Jurkat, Clone E6-1 (cell line): ENCODE measurements at places on chromosomes 7 and 10.
A peak's percentile ranks its signal among the peaks of the same experiment; 100 is the strongest.

- no peak for DNase-seq
Observed at GRCh38 chr10:126502441-126502840, 114.2 kb upstream of the ADAM12 start.

GRCh38 chr10:31321396-31321941 lies 2.5 kb downstream of the ZEB1 start:
- no peak for DNase-seq

GRCh38 chr7:21616091-21616490 lies 73.3 kb downstream of the DNAH11 start:
- DNase-seq: no peak

GRCh38 chr10:12348870-12349628 lies at the start of gene CAMK1D:
Gene CAMK1D, plus strand, starts transcription at chr10:12349547.
- peak; percentile 83 for DNase-seq

GRCh38 chr7:70693321-70693685 lies 438.6 kb upstream of the GALNT17 start:
- no peak for DNase-seq

DNA sequence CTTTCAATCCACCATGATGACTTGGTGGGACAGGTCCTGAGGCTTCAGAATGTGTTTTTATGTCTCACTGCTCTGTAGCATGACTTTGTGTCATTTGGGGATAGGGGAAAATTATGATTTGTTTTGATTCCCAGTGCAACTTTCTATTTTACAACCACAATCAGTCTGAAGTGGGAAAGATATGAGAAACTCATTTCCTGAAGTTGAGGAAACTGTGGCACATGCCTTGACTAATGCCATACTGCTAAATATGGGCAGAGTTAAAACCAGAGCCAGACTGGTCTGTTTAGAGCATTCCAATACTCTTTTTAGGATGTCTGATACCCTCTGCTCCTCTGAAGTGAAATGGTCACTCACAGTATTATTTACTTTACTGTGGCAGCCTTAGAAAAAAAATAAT lies 307.7 kb downstream of the ADRA2A start:
- peak; percentile 7 for DNase-seq

- DNase-seq: no peak
Observed at GRCh38 chr7:48455363-48455762, 284.1 kb downstream of the ABCA13 start.

GRCh38 chr10:61904733-61905725 lies 3.5 kb downstream of the ARID5B start:
- DNase-seq: peak; percentile 46

- DNase-seq: no peak
Observed at GRCh38 chr7:74379938-74380337, 73.8 kb upstream of the GTF2IRD1 start.

DNA sequence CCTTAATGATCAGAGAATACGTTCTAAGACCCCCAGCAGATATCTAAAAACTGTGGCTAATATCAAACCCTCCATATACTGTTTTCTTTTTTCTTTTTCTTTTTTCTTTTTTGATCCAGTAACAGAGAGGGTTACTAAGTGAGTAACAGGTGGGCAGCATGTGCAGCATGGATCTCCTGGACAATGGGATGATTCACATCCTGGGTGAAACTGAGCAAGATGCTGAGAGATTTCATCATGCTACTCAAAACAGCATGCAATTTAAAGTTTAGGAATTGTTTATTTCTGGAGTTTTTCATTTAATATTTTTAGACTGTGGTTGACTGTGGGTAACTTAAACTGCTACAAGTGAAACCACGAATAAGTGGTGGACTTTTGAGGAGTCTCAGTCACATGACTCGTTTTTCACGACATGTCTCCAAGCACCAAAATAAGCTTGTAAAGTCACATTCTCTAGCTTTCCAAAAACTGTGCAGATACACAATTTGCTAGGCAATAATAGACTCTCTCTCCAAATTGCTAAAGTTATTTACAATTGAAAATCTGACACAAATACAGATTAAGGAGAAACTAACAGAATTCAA lies 716.2 kb downstream of the NXPH1 start:
- DNase-seq: no peak

GRCh38 chr7:29285861-29286260 lies 91.3 kb downstream of the CHN2 start:
- DNase-seq: no peak

GRCh38 chr10:4691776-4692175 lies 134.2 kb upstream of the AKR1E2 start:
- DNase-seq: no peak

- DNase-seq: no peak
Observed at GRCh38 chr7:95421847-95422444, 12.9 kb downstream of the PON2 start.

DNA sequence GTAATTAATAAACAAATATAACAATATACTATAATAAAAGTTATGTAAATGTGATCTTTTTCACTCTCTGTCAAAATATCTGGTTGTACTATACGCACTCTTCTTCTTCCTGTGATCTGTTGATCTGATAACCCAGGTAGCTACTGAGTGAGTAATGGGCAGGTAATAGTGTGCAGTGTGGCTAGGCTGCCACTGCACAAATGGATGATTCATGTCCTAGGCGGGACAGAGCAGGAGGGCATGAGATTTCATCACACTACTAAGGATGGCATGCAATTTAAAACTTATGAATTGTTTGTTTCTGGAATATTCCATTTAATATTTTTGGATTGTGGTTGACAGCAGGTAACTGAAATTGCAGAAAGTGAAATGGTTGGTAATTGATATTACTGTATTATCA lies 44.5 kb downstream of the TAS2R16 start:
- no peak for DNase-seq

- no peak for DNase-seq
Observed at GRCh38 chr10:125441151-125441550, 241.8 kb downstream of the TEX36 start.

GRCh38 chr10:29481906-29482440 lies 152.8 kb downstream of the SVIL start:
- DNase-seq: no peak

- DNase-seq: no peak
Observed at GRCh38 chr10:52870562-52870961, 98.0 kb upstream of the MBL2 start.

GRCh38 chr7:103569621-103570305 lies 123.8 kb upstream of the SLC26A5 start:
- DNase-seq: no peak

- DNase-seq: no peak
Observed at GRCh38 chr10:70715853-70716795, 43.8 kb downstream of the ADAMTS14 start.
